AG04450 (cell line): ENCODE measurements at places on chromosomes 2 and 18.

- no peak for DNase-seq
Observed at GRCh38 chr2:200784215-200784614, 27.5 kb upstream of the BZW1 start.

- peak; percentile 20 for DNase-seq
Observed at GRCh38 chr2:46364797-46365457, 67.7 kb downstream of the EPAS1 start.

GRCh38 chr2:18122544-18123210, 244.2 kb downstream of the KCNS3 start:
- no peak for DNase-seq

DNA sequence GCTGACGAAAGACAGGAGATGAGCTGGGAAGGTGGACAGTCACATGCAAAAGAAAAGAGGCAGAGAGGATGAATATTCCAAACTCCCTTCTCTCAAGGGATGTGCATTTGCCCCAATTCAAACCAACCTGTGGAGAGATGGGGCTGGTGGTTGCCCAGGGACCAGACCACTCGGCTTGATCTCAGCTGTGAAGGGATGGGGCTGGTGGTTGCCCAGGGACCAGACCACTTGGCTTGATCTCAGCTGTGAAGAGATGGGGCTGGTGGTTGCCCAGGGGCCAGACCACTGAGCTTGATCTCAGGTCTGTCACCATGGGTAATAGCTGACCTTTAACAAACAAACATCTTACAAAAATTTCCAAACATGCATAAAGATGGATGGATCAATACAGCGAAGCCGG, 42.5 kb upstream of the SALL3 start:
- DNase-seq: no peak

DNA sequence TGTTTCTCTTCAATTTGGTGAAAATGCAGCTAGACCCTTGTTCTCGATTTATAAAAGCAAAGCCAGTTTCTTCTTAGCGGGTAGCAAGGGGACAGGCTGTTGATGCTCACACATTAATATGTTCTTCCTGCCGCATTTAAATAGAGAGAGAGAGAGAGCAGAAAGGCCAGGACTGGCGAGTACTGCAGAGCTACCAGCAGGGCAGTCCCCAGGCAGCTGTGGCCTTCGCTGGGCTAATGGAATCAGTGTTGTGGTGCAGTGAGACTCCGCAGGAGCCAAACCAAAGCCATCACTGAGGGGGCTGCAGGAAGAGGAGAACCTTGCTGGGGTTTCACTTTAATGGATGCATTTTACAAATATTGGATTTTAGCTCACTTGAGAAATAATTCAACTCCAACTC, 223.6 kb downstream of the ACTR3 start:
- DNase-seq: no peak

DNA sequence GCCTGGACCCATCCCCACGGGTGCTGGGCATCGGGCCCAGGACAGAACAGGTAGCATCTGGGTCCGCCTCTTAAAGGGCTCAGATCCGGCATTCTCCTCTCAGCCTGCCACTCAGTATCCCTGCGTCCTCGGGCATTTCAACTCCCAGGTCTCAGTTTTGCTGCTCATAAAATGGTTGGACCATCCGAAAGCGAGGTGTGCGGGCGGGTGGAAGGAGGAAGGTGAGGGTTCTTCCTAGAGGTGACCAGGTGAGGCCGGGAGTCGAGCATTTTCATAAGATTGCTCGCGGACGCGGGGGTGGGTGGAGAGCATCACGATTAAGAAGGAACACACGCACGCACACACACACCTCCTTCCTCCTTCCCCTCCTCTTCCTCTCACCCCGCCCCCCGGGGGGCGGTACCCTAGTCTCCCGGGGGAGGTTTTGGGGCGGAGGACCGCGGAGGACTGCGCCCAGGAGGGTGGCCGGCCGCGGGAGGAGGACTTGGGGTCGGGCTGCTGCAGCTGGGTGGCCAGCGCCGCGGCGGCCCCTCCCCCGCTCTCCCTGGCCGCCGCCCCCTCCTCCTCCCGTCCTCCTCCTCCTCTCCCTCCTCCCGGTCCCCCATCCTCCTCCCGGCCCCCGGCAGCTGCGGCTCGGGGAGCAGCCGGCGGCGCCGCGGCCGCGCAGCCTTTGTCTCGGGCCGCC, 97.9 kb upstream of the GPR45 start:
- DNase-seq: no peak

- no peak for DNase-seq
Observed at GRCh38 chr2:132669908-132670495, at the start of gene LYPD1. TSS of gene LYPD1 (minus strand) at chr2:132670205. CDS start at chr2:132669932, 273 bp downstream.
